Activated naive CD4-positive, alpha-beta T cell treated with anti-CD3 and anti-CD28 coated beads, Interleukin-2, amount 10 ng/mL, durations not matched to agents 5 hours and 36 hours (primary cell): ENCODE measurements at places on chromosomes 6 and 20. TPM values are rescaled to one million over a fixed set of nuclear protein-coding genes. Genes with fewer than 3 reads are reported as not detected.

Gene MYB
- total RNA-seq, result 5.2 TPM

Gene COL11A2
- total RNA-seq, result 0.50 TPM

Gene SPATA25
- total RNA-seq, result 2.5 TPM

Gene RAB23
- 3.6 TPM for total RNA-seq

Gene HLA-DQA1
- total RNA-seq, result 6.1 TPM
